Gastrocnemius medialis (tissue), 4 donors: ENCODE measurements at places on chromosomes 5 and 9.

- H3K27me3 ChIP-seq: no peaks in the 10 kb centered on the region
- DNase-seq: no peak
- no peak overlapping the region for H3K27ac ChIP-seq
Measured at GRCh38 chr9:31908158-31908890, 476.1 kb upstream of the ACO1 start.

- no peak overlapping the region for H3K27ac ChIP-seq
- H3K4me3 ChIP-seq: no peak overlapping the region
- DNase-seq: no peak
- no peaks in the 10 kb centered on the region for H3K4me1 ChIP-seq
- H3K36me3 ChIP-seq: no peaks in the 10 kb centered on the region
Measured at GRCh38 chr9:123640792-123641222, 284.8 kb downstream of the CRB2 start.

DNA sequence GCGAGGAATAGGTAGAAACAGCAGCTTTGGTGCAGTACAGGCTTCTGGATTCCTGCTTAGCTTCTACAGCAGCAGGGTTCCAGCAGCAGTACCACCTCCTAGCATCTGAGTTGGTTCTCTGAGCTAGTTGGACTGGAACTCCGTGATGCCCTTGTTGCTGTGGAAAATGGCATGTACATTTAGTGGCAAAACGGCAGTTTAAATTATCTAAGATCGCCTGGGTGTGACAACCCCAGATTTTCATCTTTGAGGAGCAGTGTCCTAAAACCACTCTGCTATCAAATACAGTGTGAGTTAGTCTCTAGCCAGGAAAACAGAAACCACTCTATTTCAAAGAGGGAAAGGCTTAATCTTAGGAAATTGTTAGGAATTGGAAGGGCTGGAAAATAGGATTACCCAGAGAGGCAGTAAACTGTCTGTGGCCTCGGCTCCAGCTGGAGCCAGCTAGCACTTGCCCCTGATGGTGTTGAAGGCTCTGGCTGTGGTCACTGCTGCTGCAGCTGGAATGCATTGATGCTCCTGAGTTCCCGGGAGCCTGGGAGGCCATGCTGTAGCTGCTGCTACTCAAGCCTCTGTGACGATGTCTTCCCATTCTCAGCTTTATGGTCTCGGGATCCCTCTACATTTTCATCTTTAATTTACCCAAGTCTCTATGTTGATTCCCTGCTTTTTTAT lies 29.4 kb downstream of the RAD23B start:
- H3K4me3 ChIP-seq: no peak overlapping the region
- peaks cover 24% of the 10 kb centered on the region for H3K4me1 ChIP-seq
- H3K27ac ChIP-seq: no peak overlapping the region
- no peaks in the 10 kb centered on the region for H3K36me3 ChIP-seq
- DNase-seq: no peak
- H3K27me3 ChIP-seq: no peaks in the 10 kb centered on the region

DNA sequence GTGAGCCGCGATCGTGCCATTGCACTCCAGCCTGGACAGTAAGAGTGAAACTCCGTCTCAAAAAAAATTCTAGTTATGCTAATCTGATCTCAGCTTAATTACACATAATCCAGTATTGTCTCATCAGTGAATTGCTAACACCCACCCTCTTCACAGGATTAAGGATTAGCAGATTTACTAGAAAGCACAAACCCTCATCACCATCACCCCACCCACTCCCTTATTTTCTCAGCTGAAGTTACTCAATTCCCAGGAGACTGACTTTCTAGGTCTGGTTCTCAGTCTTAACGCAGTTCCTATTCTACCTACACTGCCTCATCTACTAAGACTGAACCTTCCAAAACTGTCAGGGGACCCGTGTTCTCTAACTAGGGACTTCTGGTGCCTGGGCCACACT lies 9.0 kb downstream of the TOR1B start:
- no peak overlapping the region for H3K27ac ChIP-seq
- DNase-seq: no peak
- H3K4me3 ChIP-seq: no peak overlapping the region

GRCh38 chr9:70945301-70945700 lies 176.1 kb downstream of the TRPM3 start:
- H3K27me3 ChIP-seq: no peaks in the 10 kb centered on the region
- DNase-seq: no peak
- no peaks in the 10 kb centered on the region for H3K4me1 ChIP-seq
- no peak overlapping the region for H3K4me3 ChIP-seq

GRCh38 chr5:175238326-175238725 lies 205.7 kb downstream of the DRD1 start:
- H3K27ac ChIP-seq: no peak overlapping the region
- no peaks in the 10 kb centered on the region for H3K27me3 ChIP-seq
- DNase-seq: no peak
- no peaks in the 10 kb centered on the region for H3K4me1 ChIP-seq

GRCh38 chr9:134959126-134959970 lies 41.6 kb upstream of the FCN1 start:
- H3K4me3 ChIP-seq: no peak overlapping the region
- H3K4me1 ChIP-seq: no peaks in the 10 kb centered on the region
- no peaks in the 10 kb centered on the region for H3K36me3 ChIP-seq
- no peak for DNase-seq
- H3K27ac ChIP-seq: no peak overlapping the region
- H3K27me3 ChIP-seq: peaks cover 3% of the 10 kb centered on the region

- no peaks in the 10 kb centered on the region for H3K27me3 ChIP-seq
- peaks cover 10% of the 10 kb centered on the region for H3K4me1 ChIP-seq
- H3K36me3 ChIP-seq: no peaks in the 10 kb centered on the region
- H3K27ac ChIP-seq: peak overlapping the region; percentile 28
- H3K4me3 ChIP-seq: no peak overlapping the region
- DNase-seq: no peak
Measured at GRCh38 chr9:77514886-77515711, 133.0 kb downstream of the GNA14 start.

DNA sequence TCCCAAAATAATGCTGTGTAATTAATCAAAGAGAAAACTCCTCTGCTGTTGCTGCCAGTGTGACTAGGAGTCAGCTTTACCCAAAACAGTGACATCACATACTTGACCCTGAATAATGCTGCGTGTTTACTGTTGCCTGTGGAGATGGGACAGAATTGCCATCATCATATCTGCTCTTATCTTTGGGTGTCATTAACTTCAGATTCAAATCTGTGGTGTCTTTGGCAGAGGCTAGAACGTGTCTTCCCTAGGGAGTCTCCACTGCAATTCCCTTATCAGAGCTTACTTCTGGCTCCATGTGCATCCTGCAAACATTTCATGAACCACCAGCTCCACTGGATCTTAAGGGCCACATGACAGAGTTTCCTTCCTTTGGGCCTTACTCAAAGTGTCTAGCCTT lies 88.9 kb upstream of the MRPS30 start:
- H3K36me3 ChIP-seq: no peaks in the 10 kb centered on the region
- H3K4me1 ChIP-seq: no peaks in the 10 kb centered on the region
- DNase-seq: no peak
- H3K27ac ChIP-seq: no peak overlapping the region
- no peaks in the 10 kb centered on the region for H3K27me3 ChIP-seq

GRCh38 chr9:86868616-86869015 lies 78.7 kb downstream of the GAS1 start:
- DNase-seq: no peak
- H3K27ac ChIP-seq: no peak overlapping the region
- H3K4me3 ChIP-seq: no peak overlapping the region
- H3K36me3 ChIP-seq: no peaks in the 10 kb centered on the region

DNA sequence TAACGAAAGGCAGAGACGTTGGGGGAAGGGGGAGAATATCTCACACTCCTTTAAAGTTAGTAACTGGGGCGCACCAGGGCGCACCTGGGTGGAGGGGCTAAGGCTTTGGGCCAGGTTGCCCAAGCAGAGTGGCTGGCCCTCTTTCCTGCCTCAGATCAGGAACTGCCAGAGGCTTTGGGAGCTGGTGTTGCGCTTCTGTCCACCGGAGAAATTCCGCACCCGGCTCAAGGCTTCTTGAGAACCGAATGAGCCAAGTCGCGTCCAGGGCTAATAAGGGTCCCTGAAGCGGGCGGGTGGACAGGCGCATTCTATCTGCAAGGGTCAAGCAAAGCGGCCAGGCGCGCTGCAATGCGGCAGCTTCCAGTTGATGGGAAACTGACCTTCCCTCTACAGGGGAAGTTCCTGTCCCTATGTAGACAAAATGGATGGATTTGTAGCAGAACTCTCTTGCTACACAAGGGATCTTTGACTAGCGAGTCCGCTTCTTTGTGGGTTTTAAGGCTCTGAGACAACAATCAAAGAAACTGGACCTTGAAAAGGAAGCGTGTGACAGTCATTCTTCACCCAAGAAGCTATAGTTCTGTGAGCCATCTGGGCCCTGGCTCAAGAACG lies 5.5 kb downstream of the PAX5 start:
- no peaks in the 10 kb centered on the region for H3K36me3 ChIP-seq
- H3K4me1 ChIP-seq: peaks cover 25% of the 10 kb centered on the region
- H3K4me3 ChIP-seq: no peak overlapping the region
- H3K27ac ChIP-seq: no peak overlapping the region

DNA sequence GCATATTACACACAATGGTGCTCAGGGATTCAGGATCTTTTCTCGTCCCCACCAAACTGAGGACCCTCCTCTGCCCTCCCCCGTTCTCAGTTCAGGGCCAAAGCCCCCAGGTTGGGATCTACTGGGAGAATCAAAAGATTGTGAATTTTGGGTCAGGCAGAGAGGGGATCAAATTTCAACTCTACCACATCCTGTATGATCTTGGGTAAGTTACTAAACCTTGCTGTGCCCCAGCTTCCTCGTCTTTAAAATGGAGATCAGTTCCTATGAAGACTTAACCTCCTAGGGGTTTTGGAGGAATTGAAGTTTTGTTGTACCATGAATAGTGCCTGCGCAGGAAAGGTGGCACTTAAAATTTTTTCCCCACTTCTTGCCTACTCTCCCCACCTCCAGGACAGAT lies 62.4 kb downstream of the RAI14 start:
- H3K36me3 ChIP-seq: no peaks in the 10 kb centered on the region
- no peak for DNase-seq
- H3K27ac ChIP-seq: no peak overlapping the region
- H3K4me1 ChIP-seq: no peaks in the 10 kb centered on the region

DNA sequence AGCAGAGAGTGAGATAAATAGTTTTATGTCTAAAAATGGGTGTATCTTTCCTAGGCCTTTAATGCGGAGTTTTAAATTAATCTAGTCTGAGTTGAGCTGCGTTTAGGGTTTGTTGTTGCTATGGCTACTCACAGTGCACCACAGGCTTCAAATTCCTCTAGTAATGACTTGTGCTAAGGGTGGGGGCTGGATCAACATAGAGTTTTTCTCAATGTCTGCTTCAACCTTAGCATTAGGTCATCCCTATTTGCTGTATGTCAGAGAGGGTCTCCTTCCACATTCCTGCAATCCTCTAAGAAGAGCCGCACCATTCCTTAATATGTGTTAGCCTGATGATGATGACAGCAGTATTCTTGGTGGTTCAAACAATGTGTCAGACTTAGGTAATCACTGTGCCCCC lies 465.6 kb upstream of the KIF2A start:
- no peaks in the 10 kb centered on the region for H3K27me3 ChIP-seq
- no peaks in the 10 kb centered on the region for H3K4me1 ChIP-seq
- no peak for DNase-seq
- no peaks in the 10 kb centered on the region for H3K36me3 ChIP-seq

DNA sequence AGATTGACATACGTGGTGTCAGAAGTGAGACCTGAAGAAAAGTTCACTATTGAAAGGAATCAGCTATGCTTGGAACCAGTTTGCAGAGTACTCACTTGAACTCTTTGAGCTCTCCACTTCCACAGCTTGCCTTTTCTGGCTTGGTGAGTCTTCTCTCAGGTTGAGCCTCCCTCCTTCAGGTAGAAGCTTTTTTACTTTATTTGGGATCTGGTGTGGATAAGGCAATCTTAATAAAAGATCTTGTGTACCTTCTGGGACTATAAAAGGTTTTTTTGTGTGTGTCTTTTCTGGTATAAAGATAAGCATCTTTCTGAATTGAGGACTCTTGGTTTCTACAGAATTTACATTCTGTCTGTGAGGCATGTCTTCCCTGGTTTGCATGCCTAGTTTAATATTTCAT lies 5.4 kb upstream of the CPLANE1 start:
- H3K4me1 ChIP-seq: no peaks in the 10 kb centered on the region
- no peak overlapping the region for H3K27ac ChIP-seq
- no peak for DNase-seq
- H3K4me3 ChIP-seq: no peak overlapping the region
- H3K36me3 ChIP-seq: no peaks in the 10 kb centered on the region

- H3K27ac ChIP-seq: peak overlapping the region; percentile 14
- H3K4me3 ChIP-seq: no peak overlapping the region
- no peaks in the 10 kb centered on the region for H3K36me3 ChIP-seq
- H3K4me1 ChIP-seq: peaks cover 53% of the 10 kb centered on the region
- no peak for DNase-seq
Measured at GRCh38 chr5:142845402-142845921, 75.3 kb downstream of the ARHGAP26 start.

GRCh38 chr5:42267091-42267490 lies 156.1 kb upstream of the GHR start:
- H3K4me3 ChIP-seq: no peak overlapping the region
- DNase-seq: no peak
- no peak overlapping the region for H3K27ac ChIP-seq
- H3K4me1 ChIP-seq: no peaks in the 10 kb centered on the region
- no peaks in the 10 kb centered on the region for H3K27me3 ChIP-seq

GRCh38 chr5:58710871-58711270 lies 128.0 kb downstream of the RAB3C start:
- no peak overlapping the region for H3K27ac ChIP-seq
- no peak for DNase-seq
- H3K27me3 ChIP-seq: no peaks in the 10 kb centered on the region
- H3K36me3 ChIP-seq: no peaks in the 10 kb centered on the region
- no peaks in the 10 kb centered on the region for H3K4me1 ChIP-seq
- H3K4me3 ChIP-seq: no peak overlapping the region

GRCh38 chr5:112634166-112634565 lies 103.5 kb upstream of the APC start:
- H3K4me1 ChIP-seq: peaks cover 35% of the 10 kb centered on the region
- no peaks in the 10 kb centered on the region for H3K36me3 ChIP-seq
- H3K27me3 ChIP-seq: no peaks in the 10 kb centered on the region
- no peak overlapping the region for H3K4me3 ChIP-seq

GRCh38 chr9:93298498-93299417 lies 114.8 kb downstream of the WNK2 start:
- no peak for DNase-seq
- H3K36me3 ChIP-seq: no peaks in the 10 kb centered on the region
- peak overlapping the region; percentile 11 for H3K27ac ChIP-seq
- H3K4me3 ChIP-seq: no peak overlapping the region

DNA sequence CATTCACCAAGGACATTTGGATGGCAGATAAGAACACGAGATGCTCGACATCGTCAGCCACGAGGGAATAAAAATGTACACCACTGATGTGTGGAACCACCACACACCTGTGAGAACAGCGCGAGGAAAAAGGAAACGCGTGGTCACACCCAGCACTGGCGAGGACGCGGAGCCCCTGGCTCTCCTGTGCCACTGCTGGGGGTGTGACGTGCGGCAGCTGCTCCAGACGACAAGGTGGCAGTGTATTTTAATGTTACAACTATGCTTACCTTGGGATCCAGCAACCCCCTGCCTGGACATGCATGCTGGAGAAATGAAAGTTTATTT lies 13.6 kb upstream of the CEP72 start:
- no peaks in the 10 kb centered on the region for H3K36me3 ChIP-seq
- H3K27me3 ChIP-seq: peaks cover 18% of the 10 kb centered on the region
- H3K4me1 ChIP-seq: no peaks in the 10 kb centered on the region
- H3K4me3 ChIP-seq: no peak overlapping the region
- DNase-seq: no peak

GRCh38 chr5:54049144-54049543 lies 261.2 kb downstream of the ARL15 start:
- H3K36me3 ChIP-seq: no peaks in the 10 kb centered on the region
- no peaks in the 10 kb centered on the region for H3K27me3 ChIP-seq
- peaks cover 5% of the 10 kb centered on the region for H3K4me1 ChIP-seq
- no peak for DNase-seq
- H3K4me3 ChIP-seq: no peak overlapping the region
